COLO829 (cell line): ENCODE measurements at places on chromosomes 16 and 17.

- no peak for DNase-seq
Measured at GRCh38 chr17:9700136-9700535, 54.8 kb downstream of the USP43 start.

DNA sequence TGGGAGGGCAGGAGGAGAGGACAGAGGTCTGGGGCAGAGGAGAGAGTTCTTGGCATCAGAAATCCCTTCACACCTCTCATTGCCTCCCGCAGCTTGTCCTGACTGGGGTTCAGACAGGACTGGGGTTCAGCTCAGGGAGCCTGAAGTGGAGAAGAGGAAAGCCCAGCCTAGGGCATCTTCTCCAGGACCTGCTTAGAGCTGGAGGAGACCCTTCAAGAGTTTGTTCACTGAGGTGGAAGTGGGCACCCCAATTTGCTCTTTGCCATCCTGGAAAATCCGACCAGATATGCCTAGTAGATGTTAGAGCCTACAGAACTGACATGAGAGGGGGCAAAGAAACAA is 2.0 kb downstream of the HOXB3 start:
- no peak for DNase-seq

DNA sequence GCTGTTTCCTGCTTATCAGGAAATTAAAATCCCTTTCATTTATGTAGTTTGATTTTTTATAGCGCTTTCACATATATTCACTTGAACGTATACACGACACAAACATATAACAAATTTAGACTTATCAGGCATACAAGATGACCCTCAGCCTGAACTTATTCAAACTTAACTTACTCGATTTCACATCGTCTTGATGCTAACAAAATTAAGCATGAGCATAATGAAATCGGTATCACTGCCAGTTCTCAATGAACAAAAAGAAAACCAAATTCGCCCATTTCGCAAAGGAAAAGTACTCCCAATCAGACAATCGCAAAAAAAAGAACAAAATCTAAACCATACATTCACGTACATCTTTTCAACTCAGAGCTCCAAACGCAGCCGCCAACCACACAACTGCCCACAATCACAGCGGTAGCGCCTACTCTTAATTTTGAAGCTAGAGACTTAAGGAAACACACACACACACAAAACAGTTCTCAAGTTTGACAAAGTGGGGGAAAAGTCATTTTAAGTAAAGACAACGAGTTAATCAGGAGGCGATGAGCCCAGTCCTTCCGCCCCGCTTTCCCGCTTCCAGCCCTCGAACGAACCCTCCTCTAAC is 1.1 kb downstream of the GJC1 start:
- DNase-seq: no peak

DNA sequence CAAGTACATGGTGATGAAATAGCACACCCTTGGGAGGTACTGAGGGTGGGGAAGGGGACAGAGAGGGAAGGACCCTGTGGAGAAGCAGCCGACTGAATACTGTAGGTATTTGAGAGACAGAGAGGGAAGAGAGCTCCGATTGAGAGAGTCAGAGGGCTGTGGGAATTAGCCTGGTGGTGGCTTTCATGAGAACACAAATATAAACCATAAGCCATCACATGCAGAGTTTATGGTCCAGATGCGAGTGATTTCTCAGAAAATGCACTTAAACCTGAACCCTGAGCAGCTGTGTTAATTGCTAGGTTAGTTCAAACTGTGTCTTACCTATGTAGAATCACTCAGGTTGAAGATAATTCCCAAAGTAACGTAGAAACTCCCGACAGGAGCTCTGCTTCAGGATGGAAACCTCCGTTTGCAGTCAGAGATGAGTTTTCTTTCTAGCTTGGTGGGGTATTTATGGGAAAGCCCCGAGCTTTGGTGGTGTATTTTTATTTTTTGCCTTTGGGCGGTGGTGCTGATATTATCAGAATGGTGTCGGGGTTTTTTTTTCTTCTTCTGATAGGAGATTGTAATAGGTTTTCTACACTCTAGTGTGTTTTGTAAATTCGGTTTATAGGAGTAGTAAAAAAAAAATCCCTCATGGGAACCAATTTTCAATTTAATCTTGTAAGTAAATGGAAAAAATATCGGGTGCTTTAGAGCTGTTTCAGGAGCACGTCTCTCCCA is 184.9 kb upstream of the CACNG5 start:
- no peak for DNase-seq

GRCh38 chr16:78570399-78571141 is 471.1 kb downstream of the WWOX start:
- DNase-seq: no peak

GRCh38 chr17:10177913-10178505 is 20.4 kb downstream of the GAS7 start:
- DNase-seq: peak; percentile 24

DNA sequence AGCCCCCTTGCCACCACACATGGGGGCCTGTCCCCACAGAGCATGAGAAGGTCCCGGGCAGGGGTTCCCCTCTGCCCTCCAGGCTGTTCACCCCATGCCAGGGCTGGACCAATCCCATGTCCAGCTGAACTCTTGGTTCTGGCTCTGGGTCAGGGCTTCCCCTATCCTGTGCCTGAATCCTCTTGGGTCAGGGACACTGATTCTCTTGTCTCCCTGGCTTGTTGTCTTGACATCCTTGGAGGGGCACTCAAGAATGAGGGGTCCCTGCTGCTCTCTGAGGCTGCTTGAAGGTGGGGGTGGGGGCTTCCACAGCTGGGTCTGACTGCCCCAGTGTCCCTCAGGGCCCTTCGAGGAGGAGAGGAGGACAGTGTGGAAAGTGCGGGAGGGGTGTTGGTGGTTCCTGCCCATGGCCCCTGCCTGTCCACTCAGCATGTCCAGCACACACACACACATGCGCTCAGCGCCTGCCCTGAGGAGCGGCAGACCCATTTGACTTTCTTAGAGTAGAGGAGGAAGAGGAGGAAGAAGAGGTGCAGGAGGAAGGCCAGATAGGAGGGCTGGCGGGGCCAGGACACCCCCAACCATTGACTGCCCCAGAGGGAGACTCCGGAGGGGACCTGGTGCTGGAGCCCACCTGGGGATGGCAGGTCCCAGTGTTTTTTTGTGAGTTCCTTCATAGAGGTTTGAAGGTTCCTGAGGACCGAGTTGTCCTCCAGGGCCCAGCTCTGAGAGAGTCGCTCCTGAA is 47.0 kb downstream of the TNFRSF13B start:
- DNase-seq: no peak
